G401 (cell line): ENCODE measurements at places on chromosomes 6 and 20. TPM values are rescaled to one million over a fixed set of nuclear protein-coding genes. Genes with fewer than 3 reads are reported as not detected.

ITCH gene
- 33.2 and 34.8 TPM in 2 replicates for total RNA-seq

FOXA2 gene
- not detected in 2 replicates for total RNA-seq

GCNT2 gene
- total RNA-seq = 28.4 and 28.7 TPM in 2 replicates

C6orf89 gene
- 22.5 and 30.1 TPM in 2 replicates for total RNA-seq

SEMG1 gene
- total RNA-seq = not detected in 2 replicates

CBLN4 gene
- not detected in 2 replicates for total RNA-seq

CGA gene
- not detected in 2 replicates for total RNA-seq
